Stimulated activated CD8-positive, alpha-beta memory T cell treated with anti-CD3 and anti-CD28 coated beads, Interleukin-7, amount 100 ng/mL, for 1 hour (primary cell): ENCODE measurements at places on chromosomes 6 and 20.

DNA sequence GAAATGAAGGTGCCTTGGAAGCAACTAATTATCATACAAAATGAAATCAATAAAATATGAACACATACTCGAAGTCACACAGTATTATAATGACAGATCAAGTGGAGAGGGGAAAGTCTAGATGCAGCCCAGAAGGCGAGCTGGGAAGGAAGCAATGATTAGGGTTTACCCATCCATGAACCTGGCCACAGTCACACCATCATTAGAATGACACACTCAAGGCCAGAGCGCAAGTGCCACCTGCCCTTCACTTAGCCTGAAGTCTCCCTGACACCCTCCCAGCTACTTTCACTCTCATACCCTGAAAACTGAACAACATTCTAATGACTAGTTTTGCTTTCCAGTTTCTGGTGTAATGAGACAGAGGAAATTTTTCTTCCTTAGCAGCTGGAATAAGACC lies 302.8 kb upstream of the JARID2 start:
- DNase-seq = no peak

DNA sequence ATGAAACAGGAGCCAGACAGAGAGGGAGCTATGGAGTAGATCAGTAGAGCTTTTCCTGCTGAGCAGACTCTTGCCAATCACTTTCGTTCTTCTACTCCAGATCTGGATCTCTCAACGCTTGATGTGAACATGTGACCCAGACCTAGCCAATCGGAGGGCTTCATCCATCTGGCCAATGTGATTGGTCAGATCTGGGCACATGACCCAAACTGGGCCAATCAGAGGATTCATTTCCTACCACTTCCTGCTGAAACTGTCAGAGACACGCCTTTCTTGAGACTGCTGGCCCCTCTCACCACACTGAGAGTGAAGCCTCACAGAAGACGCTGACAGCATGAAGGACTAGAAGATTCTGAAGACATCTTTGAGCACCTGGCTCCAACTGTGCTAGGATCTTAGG lies 44.2 kb upstream of the ZMYND8 start:
- no peak for DNase-seq

DNA sequence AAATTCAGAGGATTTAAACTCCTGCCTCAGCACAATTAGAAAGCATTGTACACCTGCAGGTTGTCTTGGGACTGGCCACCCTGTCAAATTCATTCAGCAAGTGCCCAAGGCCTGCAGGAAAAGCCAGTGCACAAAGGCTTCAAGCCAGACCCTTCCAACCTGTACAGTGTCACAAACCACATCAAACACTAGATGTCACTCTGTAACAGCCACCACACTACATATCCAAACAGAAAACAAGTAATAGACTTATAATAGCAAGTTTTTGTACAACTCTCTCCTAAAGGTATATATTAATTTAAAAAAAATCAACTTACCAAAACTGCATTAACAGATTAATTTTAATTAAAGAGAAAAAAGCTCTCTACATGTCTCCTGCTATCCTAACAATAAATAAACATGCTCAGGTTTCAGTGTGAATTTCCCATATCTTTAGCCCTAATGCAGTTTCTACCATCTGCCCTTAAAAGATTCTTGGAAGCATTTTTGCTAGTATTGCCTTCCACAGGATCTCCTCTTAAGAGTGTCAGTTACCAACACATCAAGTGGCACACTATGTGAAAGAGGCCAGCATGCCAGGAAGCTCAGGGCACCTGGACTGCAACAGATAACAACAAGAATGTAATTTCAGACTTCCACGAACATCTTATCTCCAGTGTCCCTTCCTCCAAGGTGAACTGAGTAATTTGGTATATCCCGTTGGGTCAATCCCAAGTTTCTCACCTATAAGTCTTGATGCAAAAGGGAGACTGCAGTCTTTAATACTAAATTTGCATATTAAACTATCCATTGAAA lies 47.5 kb downstream of the RALGAPA2 start:
- DNase-seq = no peak

DNA sequence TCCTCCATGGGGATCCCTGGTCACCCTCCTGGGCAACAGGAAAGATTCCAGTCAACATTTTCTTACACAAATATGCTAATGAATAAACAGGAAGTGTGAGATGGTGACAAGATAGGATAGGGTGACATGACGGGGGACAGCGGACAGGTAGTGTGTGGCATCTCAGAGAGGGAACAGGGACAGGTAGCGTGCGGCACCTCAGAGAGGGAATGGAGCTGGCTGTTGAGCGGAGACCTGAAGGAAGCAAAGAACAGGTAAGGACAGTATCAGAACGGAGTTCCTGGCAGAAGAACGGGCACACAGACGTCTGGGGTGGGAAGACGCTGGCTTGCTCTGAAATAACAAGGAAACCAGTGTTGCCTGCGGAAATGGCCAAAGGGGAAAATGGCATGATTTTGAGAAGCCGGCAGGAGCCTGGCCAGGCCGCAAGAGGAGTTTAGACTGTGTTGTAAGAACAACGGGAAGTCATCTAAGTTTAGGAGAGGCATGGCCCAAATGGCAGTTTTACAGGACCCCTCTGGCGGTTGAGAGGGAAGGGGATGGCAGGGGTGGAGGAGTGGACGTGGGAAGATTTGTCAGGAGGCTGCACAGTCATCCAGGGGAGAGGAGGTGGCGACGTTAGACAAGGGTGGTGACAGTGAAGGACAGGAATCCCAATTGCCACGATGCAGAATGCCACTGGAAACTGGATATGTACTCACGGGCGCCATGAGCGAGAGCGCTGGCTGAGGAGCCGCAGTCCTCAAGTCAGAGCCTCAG lies 111.6 kb downstream of the JPH2 start:
- no peak for DNase-seq

DNA sequence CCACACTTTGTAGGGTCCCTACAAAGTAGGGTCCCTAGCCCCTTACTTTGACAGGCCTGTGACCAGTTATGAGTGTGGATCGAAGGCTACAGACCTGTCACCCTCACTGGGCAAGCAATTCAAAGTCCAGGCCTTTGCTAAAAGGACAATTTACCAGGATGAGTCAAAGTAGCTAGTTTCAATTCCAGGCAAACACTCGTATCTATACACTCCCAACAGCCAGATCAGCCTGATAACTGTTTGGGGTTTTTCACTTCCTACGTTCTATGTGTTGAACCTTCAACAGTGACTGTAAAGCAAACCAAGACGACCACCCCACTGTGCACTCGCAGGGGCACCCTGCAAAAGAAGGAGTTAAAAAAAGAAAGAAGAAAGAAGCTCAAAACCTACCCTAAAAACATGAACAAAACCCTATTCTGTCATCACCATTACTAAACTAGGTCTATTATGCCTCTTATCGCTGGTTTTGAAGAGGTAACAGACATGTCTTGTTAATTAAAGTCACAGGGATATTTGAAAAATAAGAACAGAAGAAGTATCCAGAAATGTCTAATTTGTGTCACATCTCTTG lies 3.2 kb downstream of the GFOD1 start:
- DNase-seq = no peak

GRCh38 chr6:155374681-155375080 lies 60.4 kb upstream of the TFB1M start:
- DNase-seq = no peak

- no peak for DNase-seq
These were observed 85.6 kb downstream of the BFSP1 start for GRCh38 chr20:17445543-17445942.

GRCh38 chr6:163589387-163589786 lies 174.9 kb downstream of the QKI start:
- DNase-seq = no peak

DNA sequence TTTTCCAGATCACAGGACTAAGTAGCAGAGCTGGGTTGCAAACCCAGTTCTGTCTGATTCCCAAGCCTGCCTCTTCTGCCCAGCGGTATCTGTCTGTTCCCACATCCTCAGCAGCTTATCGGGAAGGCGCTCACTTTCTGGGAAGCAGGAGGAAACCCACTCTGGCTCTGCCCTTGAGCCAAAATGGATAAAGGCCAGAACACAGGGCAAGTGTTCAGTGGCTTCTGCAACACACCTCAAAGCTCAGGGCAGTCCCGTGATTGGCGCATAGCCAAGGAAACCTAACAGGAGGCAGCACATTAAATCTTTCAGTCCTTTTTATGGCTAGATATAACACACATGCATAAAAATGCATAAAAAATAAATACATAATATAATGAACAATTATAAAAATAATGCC lies 262.2 kb downstream of the NRN1 start:
- DNase-seq = no peak

GRCh38 chr6:35071347-35071994 lies 69.7 kb downstream of the TCP11 start:
- no peak for DNase-seq

DNA sequence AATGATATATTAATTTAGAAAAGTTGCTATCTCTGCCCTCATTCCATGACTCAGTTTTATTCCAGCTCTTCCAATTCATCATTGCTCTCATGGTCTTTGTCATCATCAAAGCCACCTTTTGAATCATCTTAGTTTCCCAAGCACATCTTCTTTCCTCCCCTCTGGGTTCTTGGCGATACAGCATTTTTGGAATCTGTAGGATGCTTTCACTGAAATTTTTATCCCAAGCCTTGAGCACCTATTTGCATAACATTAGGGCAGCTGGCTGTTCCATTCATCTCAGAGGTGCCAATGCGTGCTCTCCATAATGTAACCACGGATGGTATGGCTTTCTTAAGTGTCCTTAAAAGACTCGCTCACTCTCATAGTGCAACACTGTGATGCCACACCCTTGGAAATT lies 100.4 kb downstream of the SNX5 start:
- DNase-seq = no peak
